Gastrocnemius medialis (tissue), 4 donors: ENCODE measurements at places on chromosomes 13 and 19. TPM values are rescaled to one million over a fixed set of nuclear protein-coding genes. Genes with fewer than 3 reads are reported as not detected.

- DNase-seq = no peak
Measured at GRCh38 chr19:17172624-17173345, 42.4 kb upstream of the USE1 start.

DNA sequence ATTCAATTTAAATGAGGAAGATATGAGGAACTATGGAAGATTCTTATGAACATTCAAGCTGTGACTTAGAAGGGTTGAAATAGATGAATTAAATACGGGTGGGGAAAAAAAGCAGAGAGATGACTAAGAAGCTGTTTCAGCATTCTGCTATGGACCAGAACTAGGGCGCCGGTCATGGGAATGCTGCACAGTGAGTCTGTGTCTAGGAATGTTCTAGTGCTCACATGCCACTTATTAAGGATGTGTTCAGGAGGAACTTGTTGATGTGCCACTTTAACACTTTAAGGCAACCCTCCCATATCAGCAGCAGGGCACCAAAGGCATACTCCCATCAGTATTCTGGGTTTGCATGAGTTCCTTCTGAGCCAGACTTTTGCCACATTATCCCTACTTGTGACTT is 152.1 kb downstream of the POSTN start:
- DNase-seq = no peak

Gene MAP4K1
- total RNA-seq = 0.97 TPM

GRCh38 chr13:58655086-58655485 is 1023.5 kb downstream of the PCDH17 start:
- DNase-seq = no peak

Gene CYP2A6
- 0.16 TPM for total RNA-seq

DNA sequence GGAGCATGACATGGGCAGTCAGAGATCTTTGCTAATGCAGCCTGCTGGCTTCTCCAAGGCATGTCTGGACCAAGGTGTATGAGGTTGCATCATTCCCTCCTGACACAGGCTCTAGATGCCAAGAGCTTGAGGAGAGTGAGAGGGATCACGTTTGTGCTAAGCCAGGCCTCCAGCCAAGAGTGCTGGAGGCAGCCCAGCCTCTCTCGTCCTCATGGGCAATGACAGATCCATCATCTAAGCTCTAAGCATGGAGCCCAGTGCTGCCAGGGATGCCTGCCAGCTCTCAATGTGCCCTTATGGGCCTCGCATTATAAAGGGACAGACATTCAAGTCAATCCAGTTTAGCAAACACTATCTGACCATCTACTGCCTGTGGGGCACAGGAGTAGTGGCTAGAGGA is 136.3 kb upstream of the VSTM2B start:
- DNase-seq = no peak
